ENCODE measurements at places on chromosomes 12 and 14. TPM values are rescaled to one million over a fixed set of nuclear protein-coding genes. Genes with fewer than 3 reads are reported as not detected.

HCAR1 gene
- total RNA-seq = 5.2 TPM

ESRRB gene
- total RNA-seq = not detected

EXOC3L4 gene
- 6.7 TPM for total RNA-seq

B3GNT4 gene
- total RNA-seq = 2.2 TPM

SYCP3 gene
- 0.16 TPM for total RNA-seq

PAX9 gene
- total RNA-seq = 7.2 TPM

NKX2-1 gene
- 1.5 TPM for total RNA-seq

SERPINA5 gene
- total RNA-seq = 2.6 TPM

CHPT1 gene
- total RNA-seq = 45.4 TPM

CPSF2 gene
- 80.3 TPM for total RNA-seq

OVCH1 gene
- total RNA-seq = not detected

NOVA1 gene
- total RNA-seq = not detected

Measured in Caco-2 (cell line).